ENCODE measurements at places on chromosomes 3 and 15. TPM values are rescaled to one million over a fixed set of nuclear protein-coding genes. Genes with fewer than 3 reads are reported as not detected.

DNA sequence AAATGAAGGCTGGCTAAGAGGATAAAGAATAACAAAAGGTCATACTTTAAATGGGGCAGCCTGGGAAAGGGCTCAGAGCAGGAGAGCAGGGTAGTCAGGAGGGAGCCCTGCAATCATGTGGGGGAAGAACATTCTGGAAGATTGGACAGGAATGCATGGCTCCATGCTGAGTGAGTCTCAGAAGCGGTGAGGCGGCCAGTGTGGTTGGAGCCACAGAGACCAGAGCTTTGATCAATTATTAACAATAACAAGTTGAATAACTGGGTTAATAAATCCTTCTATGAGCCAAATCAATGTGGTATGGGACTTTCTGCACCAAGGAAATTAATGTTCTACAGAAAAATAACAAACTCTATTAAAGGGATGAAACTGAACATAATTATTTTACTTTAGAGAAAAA is 57.9 kb upstream of the DCUN1D1 start:
- DNase-seq = no peak
- H3K4me1 ChIP-seq = no peaks in the 10 kb centered on the region
- no peak overlapping the region for H3K4me3 ChIP-seq
- H3K27me3 ChIP-seq = no peaks in the 10 kb centered on the region
- no peak overlapping the region for H3K27ac ChIP-seq

GRCh38 chr15:41018534-41018933 is 65.3 kb downstream of the CHAC1 start:
- no peaks in the 10 kb centered on the region for H3K27me3 ChIP-seq
- H3K4me1 ChIP-seq = peaks cover 22% of the 10 kb centered on the region
- DNase-seq = no peak
- no peak overlapping the region for H3K4me3 ChIP-seq
- peaks cover 56% of the 10 kb centered on the region for H3K36me3 ChIP-seq
- H3K27ac ChIP-seq = no peak overlapping the region

- H3K27ac ChIP-seq = no peak overlapping the region
- no peaks in the 10 kb centered on the region for H3K27me3 ChIP-seq
- H3K4me3 ChIP-seq = no peak overlapping the region
- peaks cover 42% of the 10 kb centered on the region for H3K36me3 ChIP-seq
- no peak for DNase-seq
Measured at GRCh38 chr3:186053954-186054791, 54.7 kb downstream of the ETV5 start.

DNA sequence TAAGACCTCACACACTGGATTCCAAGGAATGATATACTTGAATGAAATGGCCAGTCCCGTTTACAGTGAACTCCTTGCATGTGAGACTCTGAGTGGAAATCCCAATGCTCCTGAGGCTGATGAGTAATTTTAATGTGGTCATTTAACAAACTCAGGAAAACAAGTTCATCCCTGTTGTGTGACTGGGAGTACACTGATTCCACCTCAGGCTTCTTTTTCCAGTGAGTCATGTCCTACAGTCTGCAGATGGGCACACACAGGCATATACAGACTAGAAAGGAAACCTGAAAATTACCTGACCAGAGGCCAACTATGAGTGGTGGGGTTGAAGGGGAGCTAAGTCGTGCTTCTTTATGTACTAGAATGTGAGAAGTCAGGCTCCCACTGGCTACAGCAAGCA is 5.8 kb downstream of the SQOR start:
- DNase-seq = no peak
- peaks cover 83% of the 10 kb centered on the region for H3K4me1 ChIP-seq
- no peaks in the 10 kb centered on the region for H3K27me3 ChIP-seq
- H3K4me3 ChIP-seq = no peak overlapping the region

GRCh38 chr15:94203306-94203705 is 28.1 kb upstream of the MCTP2 start:
- H3K4me1 ChIP-seq = no peaks in the 10 kb centered on the region
- H3K4me3 ChIP-seq = no peak overlapping the region
- no peak for DNase-seq
- no peak overlapping the region for H3K27ac ChIP-seq
- H3K36me3 ChIP-seq = no peaks in the 10 kb centered on the region
- no peaks in the 10 kb centered on the region for H3K27me3 ChIP-seq

- H3K27ac ChIP-seq = no peak overlapping the region
- no peaks in the 10 kb centered on the region for H3K4me1 ChIP-seq
- no peak for DNase-seq
- no peaks in the 10 kb centered on the region for H3K36me3 ChIP-seq
- H3K4me3 ChIP-seq = no peak overlapping the region
Measured at GRCh38 chr3:122668930-122669730, 11.5 kb upstream of the PARP14 start.

- peaks cover 2% of the 10 kb centered on the region for H3K4me1 ChIP-seq
- H3K27me3 ChIP-seq = no peaks in the 10 kb centered on the region
- H3K4me3 ChIP-seq = no peak overlapping the region
- H3K36me3 ChIP-seq = no peaks in the 10 kb centered on the region
- no peak for DNase-seq
- no peak overlapping the region for H3K27ac ChIP-seq
Measured at GRCh38 chr3:20905210-20905805, 719.3 kb upstream of the SGO1 start.

- H3K4me1 ChIP-seq = no peaks in the 10 kb centered on the region
- no peak for DNase-seq
- no peaks in the 10 kb centered on the region for H3K27me3 ChIP-seq
- H3K36me3 ChIP-seq = peaks cover 54% of the 10 kb centered on the region
- no peak overlapping the region for H3K4me3 ChIP-seq
- H3K27ac ChIP-seq = no peak overlapping the region
Measured at GRCh38 chr3:12829404-12829803, 12.0 kb downstream of the RPL32 start.

DNA sequence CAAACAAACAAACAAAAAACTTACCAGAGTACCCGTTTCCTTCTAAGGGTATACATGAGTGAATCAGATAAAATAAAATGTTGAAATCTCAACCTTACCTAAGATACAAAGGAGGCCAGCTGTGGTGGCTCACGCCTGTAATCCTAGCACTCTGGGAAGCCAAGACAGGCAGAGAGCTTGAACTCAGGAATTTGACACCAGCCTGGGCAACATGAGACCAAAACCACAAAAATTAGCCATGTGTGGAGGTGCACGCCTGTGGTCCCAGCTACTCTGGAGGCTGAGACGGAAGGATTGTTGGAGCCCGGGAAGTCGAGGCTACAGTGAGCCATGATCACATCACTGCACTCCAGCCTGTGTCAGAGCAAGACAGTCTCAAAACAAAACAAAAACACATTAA is 11.0 kb upstream of the FAM219B start:
- H3K27ac ChIP-seq = no peak overlapping the region
- peaks cover 90% of the 10 kb centered on the region for H3K36me3 ChIP-seq
- DNase-seq = no peak
- H3K4me3 ChIP-seq = no peak overlapping the region
- H3K27me3 ChIP-seq = no peaks in the 10 kb centered on the region
- H3K4me1 ChIP-seq = no peaks in the 10 kb centered on the region

DNA sequence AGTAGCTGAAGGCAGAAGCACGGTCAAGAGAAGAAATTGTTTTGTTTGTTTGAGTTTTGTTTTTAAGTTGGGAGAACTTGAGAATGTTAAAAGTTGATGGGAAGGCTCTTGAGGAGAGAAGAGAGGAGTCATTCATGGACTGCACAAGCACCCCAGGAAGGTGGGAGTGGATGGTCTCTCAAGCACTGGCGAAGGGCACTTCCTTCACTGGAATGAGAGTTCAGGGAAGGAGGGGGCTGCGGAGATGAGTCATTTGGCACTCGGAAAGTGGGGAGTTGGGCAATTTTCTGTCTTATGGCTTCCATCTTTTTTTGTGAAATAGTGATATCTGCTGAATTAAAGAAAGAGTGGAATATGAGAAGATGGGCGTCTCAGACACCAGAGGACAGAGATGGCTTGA is 66.0 kb downstream of the ATP13A4 start:
- no peak for DNase-seq
- H3K27me3 ChIP-seq = no peaks in the 10 kb centered on the region
- no peak overlapping the region for H3K4me3 ChIP-seq
- H3K27ac ChIP-seq = no peak overlapping the region
- H3K4me1 ChIP-seq = no peaks in the 10 kb centered on the region
- H3K36me3 ChIP-seq = no peaks in the 10 kb centered on the region

DNA sequence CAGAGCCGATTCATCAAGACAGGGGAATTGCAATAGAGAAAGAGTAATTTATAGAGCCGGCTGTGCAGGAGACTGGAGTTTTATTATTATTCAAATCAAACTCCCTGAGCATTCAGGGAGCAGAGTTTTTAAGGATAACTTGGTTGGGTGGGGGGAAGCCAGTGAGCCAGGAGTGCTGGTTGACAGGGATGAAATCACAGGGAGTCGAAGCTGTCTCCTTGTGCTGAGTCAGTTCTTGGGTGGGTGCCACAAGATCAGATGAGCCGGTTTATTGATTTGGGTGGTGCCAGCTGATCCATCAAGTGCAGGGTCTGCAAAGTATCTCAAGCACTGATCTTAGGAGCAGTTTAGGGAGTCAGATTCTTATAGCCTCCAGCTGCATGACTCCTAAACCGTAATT is 95.4 kb upstream of the CCDC80 start:
- no peaks in the 10 kb centered on the region for H3K27me3 ChIP-seq
- no peak overlapping the region for H3K4me3 ChIP-seq
- no peaks in the 10 kb centered on the region for H3K36me3 ChIP-seq
- DNase-seq = no peak

- no peaks in the 10 kb centered on the region for H3K36me3 ChIP-seq
- H3K4me3 ChIP-seq = no peak overlapping the region
- H3K4me1 ChIP-seq = no peaks in the 10 kb centered on the region
- DNase-seq = no peak
- no peak overlapping the region for H3K27ac ChIP-seq
- no peaks in the 10 kb centered on the region for H3K27me3 ChIP-seq
Measured at GRCh38 chr3:74921676-74922075, 307.2 kb upstream of the CNTN3 start.

DNA sequence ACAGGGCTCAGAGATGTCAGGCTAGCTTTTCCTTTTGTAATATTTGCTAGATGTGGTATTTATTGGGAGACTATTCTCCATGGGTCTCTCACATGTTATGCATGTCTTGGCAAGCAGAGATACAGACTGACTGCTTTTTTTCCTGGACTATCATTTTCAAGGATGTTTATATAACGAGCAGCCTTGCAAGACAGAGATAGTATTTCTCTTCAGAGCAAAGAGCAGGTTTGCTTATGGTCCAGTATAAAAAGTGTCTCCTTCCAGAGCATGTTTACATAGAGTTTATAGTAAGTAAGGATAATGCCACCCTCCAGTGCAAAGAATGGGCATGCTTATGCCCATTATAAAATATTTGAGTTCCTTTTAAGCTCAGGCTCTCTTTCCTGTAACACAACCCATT is 24.6 kb downstream of the GTF2E1 start:
- H3K36me3 ChIP-seq = no peaks in the 10 kb centered on the region
- peaks cover 3% of the 10 kb centered on the region for H3K4me1 ChIP-seq
- no peak overlapping the region for H3K27ac ChIP-seq
- no peaks in the 10 kb centered on the region for H3K27me3 ChIP-seq

DNA sequence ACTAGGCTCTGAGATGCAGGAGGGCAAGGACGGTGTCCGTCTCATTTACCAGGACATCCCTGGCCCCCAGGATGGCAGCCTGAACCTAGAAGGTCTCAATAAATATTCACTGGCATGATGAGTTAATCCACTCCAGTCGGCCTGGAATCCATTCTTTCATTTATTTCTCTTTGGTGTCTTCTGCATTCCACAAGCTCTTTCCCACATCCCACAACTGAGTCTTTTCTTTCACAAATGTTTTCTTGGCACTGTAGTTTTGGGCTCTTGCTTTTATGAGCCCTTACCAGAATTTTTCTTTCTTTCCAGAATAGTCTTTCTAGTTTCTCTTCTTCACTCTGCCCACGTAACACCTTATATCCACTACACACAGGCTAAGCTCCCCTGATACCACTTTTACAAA is 778.0 kb downstream of the AGBL1 start:
- no peak for DNase-seq
- no peaks in the 10 kb centered on the region for H3K4me1 ChIP-seq
- no peak overlapping the region for H3K4me3 ChIP-seq
- H3K27me3 ChIP-seq = no peaks in the 10 kb centered on the region

Gene FGF12
- total RNA-seq = 1.6 TPM

Gene TGM5
- total RNA-seq = 61.6 TPM

Gene ACKR2
- 2.4 TPM for total RNA-seq

Gene XCR1
- 1.9 TPM for total RNA-seq

Gene SLC25A20
- 11.3 TPM for total RNA-seq

Gene EXD1
- total RNA-seq = not detected

Gene AHSG
- total RNA-seq = not detected
